Central memory CD8-positive, alpha-beta T cell (primary cell): ENCODE measurements at places on chromosomes 7 and 10.

DNA sequence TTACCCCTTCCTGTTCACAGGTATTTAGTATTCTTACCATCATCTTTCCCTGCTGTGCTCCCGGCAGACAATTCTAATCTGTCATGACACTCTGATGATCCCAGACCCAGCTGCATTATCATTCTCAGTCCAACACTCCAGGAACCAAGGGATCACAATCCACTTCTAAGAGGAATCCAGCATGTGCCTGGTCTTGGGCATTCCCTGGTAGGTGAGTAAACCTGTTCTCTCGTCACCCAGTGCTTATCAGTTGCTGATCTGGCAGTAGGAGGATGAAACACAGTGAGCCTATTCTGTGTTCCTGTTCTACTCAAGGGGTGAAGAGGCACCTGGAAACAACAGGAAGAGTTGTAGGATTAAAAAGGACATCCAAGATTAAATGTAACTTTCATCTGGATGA is 1.3 kb upstream of the DMBT1 start:
- no peak for DNase-seq

DNA sequence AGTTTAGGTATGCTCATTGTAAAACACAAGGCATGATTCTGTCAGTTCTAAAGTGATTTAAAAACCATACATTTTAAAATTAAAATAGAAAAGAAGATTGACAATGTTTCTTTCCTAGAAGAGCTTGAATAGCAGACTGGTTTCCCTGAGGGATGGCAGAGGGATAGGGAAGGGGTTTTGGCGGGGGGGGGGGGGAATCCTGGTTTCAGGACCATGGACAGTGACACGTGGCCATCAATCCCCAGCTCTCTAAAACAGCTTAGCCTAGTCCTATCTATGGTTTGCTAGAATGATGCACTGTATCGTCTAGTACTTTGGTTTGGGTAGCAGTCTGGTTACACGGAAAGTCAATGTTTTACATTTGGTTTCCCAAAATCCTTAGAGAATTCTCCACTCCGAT is 88.7 kb downstream of the PHYHIPL start:
- no peak for DNase-seq

GRCh38 chr7:21724562-21724961 is 181.7 kb downstream of the DNAH11 start:
- DNase-seq = no peak

- no peak for DNase-seq
Measured at GRCh38 chr10:127245456-127245855, 49.1 kb upstream of the INSYN2A start.

DNA sequence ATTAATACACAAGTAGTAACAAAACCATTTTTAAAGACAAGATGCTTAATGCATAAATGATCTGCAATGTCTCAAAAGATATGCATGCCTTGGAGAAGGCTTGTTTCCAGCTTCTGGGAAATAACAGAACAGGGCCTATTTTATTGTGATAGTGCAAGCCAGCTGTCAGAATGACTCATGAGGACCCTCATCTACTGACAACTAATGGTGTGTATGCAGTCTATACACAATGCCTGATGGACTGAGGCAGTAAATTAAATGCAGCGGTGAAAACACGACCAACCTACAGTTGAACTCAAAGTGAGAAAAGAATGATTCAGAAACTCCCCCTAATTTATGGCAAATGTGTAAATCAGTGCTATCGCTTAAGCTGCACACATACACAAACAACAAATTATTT is 46.3 kb downstream of the VPS41 start:
- DNase-seq = no peak

DNA sequence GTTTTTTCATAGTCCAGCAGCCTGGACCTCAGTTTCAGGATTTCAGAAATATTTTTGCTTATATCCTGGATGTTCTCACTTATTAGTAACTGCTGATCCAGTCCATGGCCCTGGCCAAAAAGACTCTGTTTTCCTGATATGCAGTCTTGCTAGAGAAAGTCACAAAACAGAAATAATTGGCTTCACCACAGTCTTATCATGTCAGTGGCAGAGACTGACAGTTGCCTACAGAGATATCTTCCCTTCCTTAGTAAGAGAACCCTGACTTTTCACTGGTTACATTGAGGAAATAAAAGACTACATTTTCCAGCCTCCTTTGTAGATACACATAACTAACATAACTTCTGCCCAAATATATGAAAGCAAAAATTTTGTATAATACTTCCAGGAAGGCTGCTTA is 56.6 kb downstream of the AHR start:
- no peak for DNase-seq

GRCh38 chr7:144629011-144629410 is 206.8 kb downstream of the TPK1 start:
- no peak for DNase-seq

GRCh38 chr10:114121031-114121430 is 53.0 kb downstream of the CCDC186 start:
- no peak for DNase-seq

GRCh38 chr10:95793401-95794045 is 37.6 kb downstream of the ENTPD1 start:
- DNase-seq = no peak

DNA sequence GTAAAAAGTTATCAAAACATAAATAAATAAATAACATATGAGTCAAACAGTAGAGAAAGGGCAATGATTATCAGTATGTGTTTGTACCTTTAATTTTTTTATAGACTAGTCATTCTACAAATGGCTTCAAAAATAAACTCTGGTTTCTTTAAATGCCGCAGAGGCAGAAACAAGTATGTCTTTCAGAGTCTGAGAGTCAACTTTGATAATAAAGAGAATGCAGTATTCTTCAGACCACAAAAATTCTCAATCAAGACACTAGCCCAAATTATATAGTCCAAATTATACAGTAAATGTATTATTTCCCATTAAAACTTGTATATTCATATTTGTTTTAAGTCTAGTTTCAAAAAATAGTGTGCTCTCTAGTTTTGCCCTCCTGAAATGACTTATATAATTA is 1142.3 kb downstream of the NXPH1 start:
- no peak for DNase-seq

GRCh38 chr10:132551808-132552130 is 14.2 kb downstream of the INPP5A start:
- no peak for DNase-seq

GRCh38 chr10:25170627-25171026 is 4.2 kb upstream of the GPR158 start:
- no peak for DNase-seq

DNA sequence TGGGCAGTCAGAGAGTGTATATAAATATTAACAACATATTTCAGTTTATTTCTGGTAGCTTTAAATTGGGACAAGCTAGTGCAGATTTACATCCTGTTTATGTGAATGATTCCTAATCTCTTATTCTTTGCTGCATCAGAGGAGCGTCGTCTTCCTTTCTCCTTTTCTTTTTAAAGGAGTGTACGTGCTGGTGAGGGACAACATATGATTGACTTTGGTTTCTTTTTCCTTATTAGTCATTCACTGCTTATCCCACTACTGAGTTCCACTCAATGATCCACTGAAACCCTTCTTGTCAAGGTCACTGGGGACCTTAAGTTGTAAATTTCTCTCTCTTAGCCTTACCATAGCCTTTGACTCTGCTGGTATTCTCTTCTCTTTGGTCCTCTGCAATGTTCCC is 116.3 kb downstream of the EXOC4 start:
- DNase-seq = no peak

- DNase-seq = no peak
Measured at GRCh38 chr7:144454256-144455039, 51.0 kb upstream of the NOBOX start.

GRCh38 chr10:43782814-43783213 is 134.1 kb upstream of the ZNF32 start:
- no peak for DNase-seq

DNA sequence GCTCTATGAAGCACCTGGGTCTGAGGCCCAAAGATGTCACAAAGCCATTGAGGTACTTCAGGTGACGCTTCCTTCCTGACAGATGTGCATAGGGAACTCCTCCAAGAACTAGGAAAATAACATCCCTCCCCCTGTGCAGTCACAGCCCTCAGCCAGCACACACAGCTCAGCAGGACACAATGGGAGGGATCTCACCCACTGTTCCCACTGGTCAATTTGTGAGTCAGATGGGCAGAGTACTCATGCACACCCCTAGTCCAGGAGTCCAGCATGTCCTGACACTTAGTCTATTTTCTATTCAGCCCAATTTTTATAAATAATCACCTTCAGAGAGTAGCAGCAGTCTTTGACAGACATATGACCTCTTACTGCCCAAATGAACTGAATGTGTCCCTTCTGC is 60.7 kb upstream of the PFKP start:
- DNase-seq = no peak

GRCh38 chr10:29730969-29731368 is 96.2 kb upstream of the SVIL start:
- no peak for DNase-seq

- no peak for DNase-seq
Measured at GRCh38 chr7:70153933-70154332, 555.7 kb downstream of the AUTS2 start.
